Daoy (cell line): ENCODE measurements at places on chromosomes 2 and 18. TPM values are rescaled to one million over a fixed set of nuclear protein-coding genes. Genes with fewer than 3 reads are reported as not detected.
A peak's percentile ranks its signal among the peaks of the same experiment; 100 is the strongest.

DNA sequence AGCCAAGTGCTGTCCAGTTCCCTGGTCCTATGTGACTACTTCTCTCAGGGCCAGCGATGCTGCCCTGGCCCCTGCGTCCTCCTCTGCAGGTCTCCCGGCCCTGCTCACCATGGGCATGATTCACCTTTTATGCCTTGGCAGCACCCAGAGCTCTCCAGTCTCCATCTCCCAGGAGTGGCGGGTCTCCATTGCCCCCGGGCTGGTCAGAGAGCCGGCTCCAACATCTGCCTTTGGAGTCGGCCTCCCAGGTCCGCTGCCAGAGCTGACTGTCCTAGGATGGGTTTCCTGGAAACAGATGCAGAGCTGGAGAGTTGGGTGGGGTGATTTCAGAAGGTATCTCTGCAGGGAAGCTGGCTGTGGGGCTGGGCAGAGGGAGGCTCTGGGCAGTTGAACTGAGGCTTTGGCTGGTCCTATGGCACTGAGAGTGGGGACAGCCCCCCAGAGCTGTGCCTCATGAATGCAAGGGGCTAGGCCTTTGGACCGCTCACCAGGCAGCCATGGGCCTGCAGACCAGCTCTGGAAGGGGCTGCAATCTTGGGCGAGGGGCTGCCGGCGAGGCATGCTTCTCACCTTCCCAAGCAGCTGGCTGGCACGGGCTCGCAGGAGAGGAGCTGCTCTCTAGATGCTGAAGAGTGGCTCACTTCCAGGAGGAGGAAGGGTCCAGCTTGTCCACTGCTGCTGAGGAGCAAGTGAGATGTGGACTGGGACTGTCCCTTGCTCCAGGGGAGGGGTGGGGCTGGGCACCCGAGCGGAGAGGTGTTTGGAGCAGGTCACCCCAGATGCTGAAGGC lies 59.8 kb upstream of the HS6ST1 start:
- no peak for DNase-seq

DNA sequence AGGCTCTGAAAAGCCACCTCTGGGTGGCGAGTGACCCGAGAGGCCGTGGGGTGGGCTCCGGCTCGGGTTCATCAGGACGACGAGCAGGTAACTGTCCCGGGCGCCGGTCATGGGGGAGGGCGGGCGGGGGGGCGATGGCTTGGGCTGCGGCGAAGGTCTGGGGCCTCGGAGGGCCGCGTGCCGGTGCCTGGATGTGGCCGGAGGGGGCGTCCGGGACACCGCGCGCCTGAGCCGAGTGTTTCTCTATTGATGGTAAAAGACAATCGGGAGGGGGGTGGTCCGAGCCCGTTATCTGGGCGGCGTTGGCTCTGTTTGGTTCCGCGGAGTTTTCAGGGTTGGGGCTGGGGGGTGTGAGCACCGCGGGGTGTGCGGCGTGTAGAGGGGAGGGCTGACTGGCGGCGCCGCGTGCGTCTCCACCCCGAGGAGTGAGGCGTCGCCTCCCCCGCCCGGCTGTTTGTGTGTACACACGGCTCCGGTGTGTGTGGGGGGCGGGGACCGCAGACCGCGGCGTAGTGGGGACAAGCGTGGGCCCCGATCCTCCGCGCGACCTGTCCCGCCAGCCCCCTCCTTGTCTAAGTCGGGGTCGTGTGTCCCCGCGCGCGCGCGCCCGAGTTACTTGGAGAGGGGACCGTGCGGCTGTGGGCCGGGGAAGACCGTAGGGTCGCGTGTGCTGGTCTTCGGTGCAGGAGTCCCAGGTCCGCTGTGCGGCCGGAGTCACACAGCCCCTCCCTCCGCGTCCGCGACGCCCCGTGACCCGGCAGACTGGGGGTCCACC lies 1.6 kb downstream of the CTIF start:
- DNase-seq: peak; percentile 69

The RASGRP3 gene
- 3.2 and 6.7 TPM in 2 replicates for total RNA-seq

- DNase-seq: no peak
These were observed 15.4 kb upstream of the LYPD6B start for GRCh38 chr2:149023091-149023490.

The NAT8 gene
- total RNA-seq: not detected in 2 replicates

GRCh38 chr2:64838817-64839216 lies 150.4 kb upstream of the SLC1A4 start:
- peak; percentile 95 for DNase-seq

The CYBRD1 gene
- 10.2 and 12.3 TPM in 2 replicates for total RNA-seq

GRCh38 chr2:44107974-44108373 lies 60.7 kb upstream of the PPM1B start:
- DNase-seq: no peak

The CDK5R2 gene
- total RNA-seq: 0.06 TPM in 1 of 2 replicates, not detected in the other

GRCh38 chr2:11753452-11753885 lies 7.0 kb downstream of the LPIN1 start:
- peak; percentile 30 for DNase-seq
